ENCODE measurements at places on chromosomes 11 and 22.

DNA sequence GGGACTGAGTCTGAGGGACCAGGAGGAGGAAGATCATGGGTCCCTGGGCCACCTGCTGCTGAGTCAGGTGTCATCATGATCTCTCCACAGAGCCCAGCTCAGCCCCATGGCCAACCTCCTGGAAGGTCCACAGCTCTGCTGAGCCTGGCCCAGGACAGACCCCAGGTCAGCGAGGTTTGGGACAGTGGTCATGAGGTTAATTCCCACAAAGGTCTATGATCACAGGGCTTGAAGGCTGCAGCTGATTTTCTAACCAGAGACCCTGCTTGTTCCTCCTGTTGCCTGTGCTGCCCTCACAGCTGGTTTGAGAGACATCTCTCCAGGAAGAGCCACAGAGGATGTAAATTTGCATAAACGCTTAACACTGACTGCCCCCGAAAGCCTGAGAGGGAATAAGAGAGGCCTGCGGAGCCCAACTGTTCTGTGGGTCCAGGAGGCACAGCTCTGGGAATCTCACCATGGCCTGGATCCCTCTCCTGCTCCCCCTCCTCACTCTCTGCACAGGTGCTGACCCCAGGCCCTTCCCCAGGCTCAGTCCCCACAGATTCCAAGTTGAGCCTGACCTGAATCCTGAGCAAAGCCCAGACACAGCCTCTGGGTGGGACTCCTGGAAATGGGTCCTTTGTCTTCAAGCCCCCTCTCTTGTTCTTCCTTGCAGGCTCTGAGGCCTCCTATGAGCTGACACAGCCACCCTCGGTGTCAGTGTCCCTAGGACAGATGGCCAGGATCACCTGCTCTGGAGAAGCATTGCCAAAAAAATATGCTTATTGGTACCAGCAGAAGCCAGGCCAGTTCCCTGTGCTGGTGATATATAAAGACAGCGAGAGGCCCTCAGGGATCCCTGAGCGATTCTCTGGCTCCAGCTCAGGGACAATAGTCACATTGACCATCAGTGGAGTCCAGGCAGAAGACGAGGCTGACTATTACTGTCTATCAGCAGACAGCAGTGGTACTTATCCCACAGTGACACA is 102.8 kb downstream of the GGTLC2 start:
- DNase-seq, result no peak

DNA sequence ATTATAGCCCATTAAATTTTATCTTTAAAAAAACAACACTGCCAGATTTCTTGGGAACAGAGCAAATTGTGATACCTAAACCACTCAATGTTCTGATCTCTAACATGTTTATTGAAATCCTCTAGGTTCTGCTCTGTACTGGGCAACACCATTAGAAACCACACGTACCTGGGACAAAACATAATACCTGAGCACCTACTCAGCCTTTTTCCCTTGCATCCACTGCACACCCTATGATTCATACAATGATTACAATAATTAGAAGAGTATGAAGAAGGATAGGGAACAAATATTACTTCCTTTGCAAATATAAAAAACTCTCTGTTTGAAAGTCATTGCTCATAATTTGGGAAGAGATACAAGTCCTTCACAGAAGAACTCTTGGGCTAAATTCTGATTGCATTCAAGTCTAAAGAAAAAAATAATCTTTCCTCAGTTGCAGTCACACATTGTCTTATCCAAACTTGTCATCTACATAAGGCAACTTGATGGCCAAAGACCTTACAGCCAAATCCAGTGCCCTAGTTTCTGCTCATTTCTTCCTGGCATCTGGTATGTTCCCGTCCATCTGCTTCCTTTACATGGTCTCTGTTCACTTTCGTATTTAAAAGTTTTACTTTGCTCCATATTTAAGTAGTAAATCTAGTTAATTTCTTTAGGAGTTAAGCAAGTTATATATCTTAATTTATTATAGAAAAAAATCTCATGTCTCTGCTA is 407.4 kb downstream of the LRRC4C start:
- DNase-seq, result no peak

- DNase-seq, result no peak
Observed at GRCh38 chr22:31045900-31046538, 35.1 kb upstream of the SMTN start.

GRCh38 chr11:8101421-8101820 is 20.4 kb downstream of the TUB start:
- no peak for DNase-seq

GRCh38 chr22:37802310-37803194 is 5.2 kb upstream of the GCAT start:
- no peak for DNase-seq

GRCh38 chr11:69277074-69277809 is 16.7 kb upstream of the MYEOV start:
- DNase-seq, result no peak

- DNase-seq, result no peak
Observed at GRCh38 chr11:66815646-66816045, 27.6 kb upstream of the RCE1 start.

- DNase-seq, result no peak
Observed at GRCh38 chr11:3195251-3196160, 23.1 kb downstream of the MRGPRG start.

- no peak for DNase-seq
Observed at GRCh38 chr22:26483043-26483438, 542 bp downstream of the HPS4 start.

- DNase-seq, result no peak
Observed at GRCh38 chr22:46833228-46833627, 70.8 kb downstream of the TBC1D22A start.
